Adrenal gland (tissue), 19 donors: ENCODE measurements at places on chromosomes 16 and 17.

DNA sequence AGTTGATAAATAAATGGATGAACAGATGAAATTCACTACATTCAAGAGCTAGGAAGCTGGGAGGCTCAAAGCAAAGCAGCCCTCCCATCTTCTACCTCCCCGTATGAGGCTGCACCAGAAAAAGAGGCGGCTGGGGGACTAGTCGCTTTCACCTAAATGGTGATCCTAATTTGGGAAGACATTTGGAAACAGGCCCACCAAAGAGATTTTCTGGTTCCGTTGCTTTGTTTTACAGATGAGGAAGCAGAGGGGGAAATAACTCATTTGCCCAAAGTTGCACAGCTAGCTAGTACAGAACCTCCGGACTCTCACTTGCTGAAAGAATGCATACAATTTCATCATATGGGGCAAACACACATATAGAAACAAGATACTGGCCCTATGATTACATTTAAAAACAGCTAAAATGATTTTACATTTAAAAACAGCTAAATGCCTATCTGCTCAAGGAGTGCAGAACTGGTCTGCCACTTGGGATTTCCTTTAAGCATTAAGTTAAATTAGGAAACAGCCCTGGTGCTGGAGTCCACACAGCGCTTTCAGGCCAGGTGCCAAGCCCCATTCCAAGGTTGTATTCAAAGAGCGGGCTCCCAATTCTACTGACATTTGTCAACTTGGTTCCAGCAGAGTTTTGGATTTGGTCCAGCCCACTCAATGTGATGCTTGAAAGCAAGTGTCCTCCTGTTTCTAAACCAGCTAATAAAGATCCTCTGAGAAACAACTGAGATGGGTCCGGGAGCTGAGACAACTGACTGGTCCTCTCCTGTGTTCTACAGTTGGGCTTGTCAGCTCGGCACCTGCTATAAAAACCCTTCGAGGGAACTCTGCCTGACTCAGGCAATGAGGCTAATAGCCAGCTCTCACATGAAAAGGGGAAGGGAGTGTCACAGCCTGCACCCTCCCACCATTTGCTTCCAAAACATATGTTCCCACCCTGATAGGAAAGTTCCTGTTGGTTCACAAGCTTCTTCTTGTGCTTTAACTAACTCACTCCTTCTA is 11.7 kb downstream of the ERN1 start:
- DNase-seq: peak; percentile 74

- DNase-seq: peak; percentile 66
Observed at GRCh38 chr16:11632455-11632939, 35.8 kb upstream of the SNN start.

- DNase-seq: no peak
Observed at GRCh38 chr17:14461227-14461548, 160.3 kb downstream of the HS3ST3B1 start.

DNA sequence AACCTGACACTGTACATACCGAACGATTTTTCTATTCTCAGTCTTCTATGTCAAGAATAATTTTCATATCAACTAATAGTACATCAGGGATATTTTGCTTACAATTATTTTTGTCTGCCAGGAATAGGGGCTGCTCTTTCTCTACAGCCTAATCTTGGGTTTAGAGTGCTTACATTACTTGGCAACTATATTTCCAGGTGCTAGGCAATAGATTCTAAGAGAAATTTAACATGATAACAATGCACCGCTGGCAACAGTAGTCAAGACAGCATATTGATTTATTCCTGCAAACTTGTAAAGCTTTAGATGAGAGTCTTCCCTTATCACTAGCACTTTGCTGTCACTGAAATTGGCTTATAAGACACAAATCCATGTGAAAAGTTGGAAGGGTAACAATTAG is 935.9 kb downstream of the CDH11 start:
- DNase-seq: no peak

GRCh38 chr16:48950184-48950583 is 331.5 kb downstream of the CBLN1 start:
- DNase-seq: no peak

DNA sequence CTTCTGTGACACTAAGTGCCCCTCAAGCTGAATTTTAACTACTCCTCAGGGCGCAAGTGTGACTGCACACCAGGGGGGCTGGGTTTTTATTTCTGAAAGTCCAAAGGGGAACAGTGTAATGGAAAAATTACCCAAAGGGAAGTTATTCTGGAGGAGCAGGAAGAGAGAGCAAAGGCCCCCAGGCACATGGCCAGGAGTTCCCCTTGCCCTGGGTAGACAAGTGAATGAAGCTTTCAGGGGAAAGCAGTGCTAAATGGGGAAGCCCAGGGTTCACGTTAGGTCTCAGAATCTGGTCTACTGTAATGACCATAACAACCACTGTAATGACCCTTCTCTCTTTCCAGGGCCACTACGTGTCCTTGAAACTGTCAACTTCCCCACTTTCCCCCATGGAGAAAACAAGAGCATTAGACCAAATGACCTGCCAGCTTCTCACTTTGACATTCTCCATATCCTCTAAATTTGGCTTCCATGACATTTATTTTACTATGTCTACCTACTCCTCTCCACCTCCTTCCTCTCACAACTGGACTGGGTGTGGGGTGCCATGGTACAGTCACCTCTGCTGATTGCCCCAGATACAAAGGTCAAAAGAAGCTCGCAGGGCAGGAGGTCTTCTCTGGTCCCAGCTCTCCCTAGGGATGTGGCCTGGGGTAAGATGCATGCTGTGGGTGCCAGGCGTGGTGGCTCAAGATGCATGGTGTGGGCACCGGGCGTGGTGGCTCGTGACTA is 34.1 kb upstream of the MMP2 start:
- DNase-seq: peak; percentile 79
